ENCODE measurements at places on chromosomes 2 and 18.

GRCh38 chr2:38115216-38116032, 39.5 kb upstream of the CYP1B1 start:
- no peak overlapping the region for H3K27ac ChIP-seq
- no peaks in the 10 kb centered on the region for H3K36me3 ChIP-seq
- H3K27me3 ChIP-seq, result no peaks in the 10 kb centered on the region
- peak; percentile 85 for DNase-seq

GRCh38 chr2:45046786-45047185, 37.5 kb upstream of the SIX2 start:
- H3K27ac ChIP-seq, result no peak overlapping the region
- H3K4me1 ChIP-seq, result no peaks in the 10 kb centered on the region

GRCh38 chr2:7133521-7133920, 216.3 kb downstream of the RNF144A start:
- no peak overlapping the region for H3K4me3 ChIP-seq
- peaks cover 13% of the 10 kb centered on the region for H3K4me1 ChIP-seq
- DNase-seq, result peak; percentile 52
- H3K36me3 ChIP-seq, result no peaks in the 10 kb centered on the region
- no peak overlapping the region for H3K27ac ChIP-seq

- peak overlapping the region; percentile 95 for H3K27ac ChIP-seq
- H3K36me3 ChIP-seq, result no peaks in the 10 kb centered on the region
- H3K4me3 ChIP-seq, result no peak overlapping the region
- no peaks in the 10 kb centered on the region for H3K27me3 ChIP-seq
- H3K4me1 ChIP-seq, result peaks cover 67% of the 10 kb centered on the region
These were observed 136.6 kb upstream of the SEC11C start for GRCh38 chr18:59002974-59003594.

Data from A673 (cell line).